GM23338 (cell line): ENCODE measurements at places on chromosomes 11 and 22. TPM values are rescaled to one million over a fixed set of nuclear protein-coding genes. Genes with fewer than 3 reads are reported as not detected.
A peak's percentile ranks its signal among the peaks of the same experiment; 100 is the strongest.

DNA sequence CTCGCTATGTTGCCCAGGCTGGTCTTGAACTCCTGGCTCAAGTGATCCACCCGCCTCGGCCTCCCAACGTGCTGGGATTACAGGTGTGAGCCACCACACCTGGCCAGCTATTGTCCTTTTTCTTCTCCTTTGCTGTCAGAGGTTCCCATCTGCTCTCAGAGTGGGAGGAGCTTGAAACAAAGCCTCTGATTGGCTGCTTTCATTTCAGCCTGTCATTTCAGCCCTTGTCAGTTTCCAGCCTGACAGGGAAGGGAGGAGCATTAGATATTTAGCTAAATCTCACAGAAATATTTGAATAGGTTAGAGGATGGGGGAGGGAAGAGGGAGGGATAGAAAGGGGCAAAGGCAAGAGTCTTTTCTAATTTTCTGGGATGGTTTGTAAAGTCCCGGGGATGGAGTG, 8.7 kb downstream of the SLC22A6 start:
- DNase-seq = peak; percentile 44

DNA sequence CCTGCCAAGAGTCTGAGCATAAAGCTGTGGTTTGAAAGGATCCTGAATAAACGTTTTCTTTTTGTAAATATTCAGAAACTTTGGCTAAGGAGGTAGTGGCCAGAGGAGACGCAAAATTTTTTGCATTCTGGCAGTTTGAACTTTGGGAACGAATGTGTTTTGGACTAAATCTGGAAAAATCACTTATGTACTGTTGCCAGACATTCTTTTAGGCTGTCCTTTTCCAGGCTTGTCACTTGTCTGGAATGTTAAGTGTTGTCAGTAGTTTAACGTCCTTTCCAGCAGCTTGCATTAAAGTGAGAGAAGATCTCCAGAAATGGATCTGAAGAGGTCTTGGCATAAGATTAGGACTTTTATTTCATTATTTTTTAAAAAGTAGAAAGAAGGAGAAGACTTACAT, 18.5 kb downstream of the SPECC1L start:
- no peak for DNase-seq

- DNase-seq = no peak
Measured at GRCh38 chr22:42431401-42432019, 693 bp downstream of the NFAM1 start.

DNA sequence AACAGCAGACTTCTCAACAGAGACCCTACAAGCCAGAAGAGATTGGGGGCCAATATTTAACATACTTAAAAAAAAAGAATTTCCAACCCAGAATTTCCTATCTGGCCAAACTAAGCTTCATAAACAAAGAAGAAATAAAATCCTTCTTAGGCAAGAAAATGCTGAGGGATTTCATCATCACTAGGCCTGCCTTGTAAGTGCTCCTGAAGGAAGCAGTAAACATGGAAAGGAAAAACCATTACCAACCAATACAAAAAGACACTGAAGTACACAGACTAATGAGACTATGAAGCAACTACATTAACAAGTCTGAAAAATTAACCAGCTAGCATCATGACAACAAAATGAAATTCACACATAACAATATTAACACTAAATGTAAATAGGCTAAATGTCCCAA, 947.9 kb upstream of the CHORDC1 start:
- DNase-seq = no peak

- DNase-seq = no peak
Measured at GRCh38 chr11:77510851-77511250, 37.0 kb upstream of the PAK1 start.

- DNase-seq = no peak
Measured at GRCh38 chr11:71476926-71477640, 24.1 kb downstream of the NADSYN1 start.

DNA sequence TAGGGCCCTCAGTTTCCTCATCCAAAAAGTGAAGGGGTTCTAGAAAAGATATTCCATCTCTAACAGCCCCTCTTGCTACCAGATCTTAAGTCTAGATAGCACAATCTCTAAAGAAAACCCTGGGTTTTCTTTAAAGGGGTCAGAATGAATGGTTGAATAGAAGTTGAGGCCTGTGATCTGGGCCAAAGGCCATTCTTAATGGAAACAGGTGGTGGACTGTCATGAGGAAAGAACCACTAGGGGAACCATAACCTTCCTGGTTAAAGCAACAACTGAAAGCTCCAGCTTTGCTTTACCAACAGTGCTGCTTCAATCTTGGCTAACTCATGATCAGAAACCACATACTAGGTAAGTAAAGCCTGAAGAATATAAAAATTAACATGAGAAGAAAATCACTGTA, 1.8 kb downstream of the CELF1 start:
- peak; percentile 62 for DNase-seq

GRCh38 chr11:110508786-110509185, 79.0 kb downstream of the FDX1 start:
- DNase-seq = no peak

GRCh38 chr22:46462726-46463371, 74.6 kb downstream of the CELSR1 start:
- no peak for DNase-seq

DNA sequence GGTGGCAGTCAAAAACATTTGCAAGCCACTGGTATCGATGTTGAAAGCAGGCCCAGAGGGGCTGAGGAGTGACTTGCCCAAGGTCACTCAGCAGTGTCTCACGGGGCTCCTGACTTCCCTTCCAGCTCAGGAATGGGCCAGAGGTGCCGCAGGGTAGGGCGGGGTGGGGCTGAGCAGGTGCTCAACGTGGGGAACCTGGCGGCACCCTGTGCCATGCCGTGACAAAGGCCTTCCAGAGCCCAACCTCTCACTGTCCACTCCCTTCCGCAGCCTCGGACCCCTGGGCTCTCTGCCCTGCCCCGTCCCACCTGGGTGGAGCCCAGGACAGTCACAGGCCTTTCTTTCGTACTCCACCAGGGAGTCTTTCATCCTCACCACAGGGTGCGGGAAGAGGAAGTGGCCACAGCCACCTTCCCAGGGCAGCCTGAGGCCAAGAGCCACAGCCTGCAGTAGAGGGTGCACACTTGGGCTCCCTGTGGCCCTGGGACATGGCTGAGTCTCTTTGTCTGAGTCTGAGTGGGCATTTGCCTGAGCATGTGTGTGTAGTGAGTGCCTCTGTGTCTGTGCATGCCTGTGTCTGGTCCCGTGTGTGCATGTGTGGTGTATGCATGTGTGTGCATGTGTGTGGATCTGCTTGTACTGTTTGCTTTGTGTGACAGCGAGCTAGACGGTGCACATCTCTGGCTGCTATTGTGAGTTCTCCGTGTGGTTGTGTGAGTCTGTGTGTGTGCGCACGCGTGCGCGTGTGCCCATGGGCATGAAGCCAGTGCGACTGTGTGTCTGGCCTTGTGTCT, 6.0 kb upstream of the LIF start:
- DNase-seq = peak; percentile 47

DNA sequence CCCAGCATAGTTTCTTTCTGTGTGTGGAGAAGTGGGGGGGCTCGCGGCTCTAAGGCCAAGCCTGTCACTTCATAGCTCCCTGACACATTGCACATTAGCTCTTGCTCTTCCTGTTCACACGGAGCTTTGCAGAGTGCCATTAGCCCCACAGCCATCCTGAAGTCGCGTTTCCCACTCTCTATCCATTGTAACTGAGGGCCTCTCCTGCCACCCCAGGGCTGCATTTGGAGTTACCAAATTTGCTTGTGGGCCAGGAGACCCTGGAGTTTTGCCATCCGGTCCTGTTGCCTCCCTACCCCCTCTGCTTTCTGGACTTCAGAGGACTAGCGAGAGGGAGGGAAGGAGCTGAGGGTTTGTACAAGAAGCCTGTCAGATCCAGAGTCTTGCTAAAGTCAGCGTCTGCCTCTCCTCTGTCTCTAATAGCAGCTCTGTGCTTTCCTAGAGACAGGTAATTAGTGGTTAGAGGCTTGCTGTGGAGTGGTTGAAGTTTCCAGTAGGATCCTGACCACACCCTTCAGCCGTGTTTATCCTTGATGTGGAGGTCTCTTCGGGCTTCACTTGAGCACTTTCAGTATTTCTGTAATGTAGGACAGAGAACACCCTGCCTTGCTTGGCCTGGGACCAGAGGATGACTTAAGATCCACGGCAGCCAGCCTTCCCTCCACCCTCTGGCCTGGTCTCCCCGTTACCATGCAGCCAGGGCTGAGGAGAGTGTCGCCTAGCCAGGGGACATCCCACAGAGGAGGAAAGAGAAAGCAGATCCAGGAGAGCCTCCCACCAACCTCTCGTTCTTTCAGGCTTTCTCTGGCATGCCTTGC, 14.1 kb downstream of the DCPS start:
- no peak for DNase-seq

DNA sequence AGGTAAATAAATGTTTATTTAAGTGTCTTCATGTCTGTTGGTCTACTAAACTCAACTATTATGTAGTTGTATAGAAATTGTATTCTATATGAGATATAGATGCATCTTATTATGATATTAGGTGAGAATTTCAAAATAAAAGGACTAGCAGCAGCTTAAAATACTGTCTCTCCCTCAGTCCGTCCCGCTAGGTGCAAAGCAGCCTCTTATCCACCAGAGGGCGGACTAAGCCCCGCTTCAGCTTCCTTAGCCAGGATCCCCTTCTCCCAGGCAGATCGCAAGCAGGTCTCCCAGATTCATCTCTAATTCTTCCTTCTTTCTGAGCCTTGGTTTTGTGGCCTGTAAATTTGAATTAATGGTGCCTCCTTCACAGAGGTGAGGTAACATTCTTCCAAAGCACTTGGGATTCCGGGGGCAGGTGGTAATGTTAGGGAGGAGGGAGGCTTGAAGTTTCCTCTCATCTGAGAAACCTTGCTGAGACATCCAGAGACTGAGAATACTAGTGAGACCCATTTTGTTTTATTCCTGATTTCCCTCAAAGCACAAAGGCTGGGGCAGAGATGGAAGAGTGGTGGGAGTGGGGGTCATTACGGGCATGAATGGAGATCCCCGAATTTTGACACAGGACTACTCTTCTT, 13.5 kb upstream of the INSC start:
- DNase-seq = peak; percentile 82

DNA sequence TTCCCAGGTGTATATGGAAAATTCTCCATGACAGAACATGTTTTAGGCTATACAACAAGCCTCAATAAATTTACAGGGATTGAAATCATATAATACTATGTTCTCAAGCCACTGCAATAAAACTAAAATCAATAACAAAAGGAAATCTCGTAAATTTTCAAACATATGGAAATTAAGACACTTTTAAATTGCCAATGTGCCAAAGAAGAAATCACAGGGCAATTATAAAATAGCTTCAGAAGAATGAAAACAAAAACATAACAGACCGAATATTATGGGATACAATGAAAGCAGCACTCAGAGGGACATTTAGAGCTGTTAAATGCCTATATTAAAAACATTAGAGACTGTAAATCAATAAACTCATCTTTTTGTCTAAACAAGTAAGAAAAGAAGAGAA, 555.7 kb upstream of the B3GAT1 start:
- DNase-seq = no peak

DNA sequence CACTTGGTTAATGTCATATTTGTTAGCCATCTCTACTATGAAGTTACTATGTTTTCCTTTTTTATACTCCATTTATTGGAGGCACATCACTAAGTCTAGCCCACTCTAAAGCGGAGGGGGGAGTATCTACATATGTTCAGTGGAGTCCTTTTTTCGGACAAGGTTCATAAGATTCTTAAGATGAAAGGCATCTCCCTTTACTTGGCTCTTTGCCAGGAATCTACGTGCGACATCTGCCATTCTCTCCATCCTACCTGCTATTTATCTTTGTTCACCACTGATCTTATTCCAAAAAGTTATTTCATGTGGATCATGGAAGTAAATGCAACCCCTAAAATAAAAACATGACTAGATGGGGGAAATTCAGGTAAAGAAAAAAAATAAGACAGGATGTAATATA, 77.4 kb upstream of the YWHAH start:
- DNase-seq = no peak

DNA sequence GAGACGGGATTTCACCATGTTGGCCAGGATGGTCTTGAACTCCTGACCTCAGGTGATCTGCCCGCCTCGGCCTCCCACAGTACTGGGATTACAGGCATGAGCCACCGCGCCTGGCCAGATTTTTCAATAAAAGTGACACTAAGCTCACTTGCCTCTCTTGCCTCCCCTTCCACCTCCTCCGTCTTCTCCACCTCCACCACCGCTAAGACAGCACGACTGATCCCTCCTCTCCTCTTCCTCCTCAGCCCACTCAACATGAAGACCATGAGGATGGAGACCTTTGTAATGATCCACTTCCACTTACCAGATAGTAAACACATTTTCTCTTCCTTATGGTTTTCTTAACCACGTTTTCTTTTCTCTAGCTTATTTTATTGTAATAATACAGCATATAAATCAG, 14.2 kb downstream of the CERK start:
- DNase-seq = no peak

- DNase-seq = no peak
Measured at GRCh38 chr11:93476796-93477195, 66.4 kb downstream of the SMCO4 start.

- peak; percentile 48 for DNase-seq
Measured at GRCh38 chr22:42743501-42743991, 22.9 kb upstream of the A4GALT start.

DNA sequence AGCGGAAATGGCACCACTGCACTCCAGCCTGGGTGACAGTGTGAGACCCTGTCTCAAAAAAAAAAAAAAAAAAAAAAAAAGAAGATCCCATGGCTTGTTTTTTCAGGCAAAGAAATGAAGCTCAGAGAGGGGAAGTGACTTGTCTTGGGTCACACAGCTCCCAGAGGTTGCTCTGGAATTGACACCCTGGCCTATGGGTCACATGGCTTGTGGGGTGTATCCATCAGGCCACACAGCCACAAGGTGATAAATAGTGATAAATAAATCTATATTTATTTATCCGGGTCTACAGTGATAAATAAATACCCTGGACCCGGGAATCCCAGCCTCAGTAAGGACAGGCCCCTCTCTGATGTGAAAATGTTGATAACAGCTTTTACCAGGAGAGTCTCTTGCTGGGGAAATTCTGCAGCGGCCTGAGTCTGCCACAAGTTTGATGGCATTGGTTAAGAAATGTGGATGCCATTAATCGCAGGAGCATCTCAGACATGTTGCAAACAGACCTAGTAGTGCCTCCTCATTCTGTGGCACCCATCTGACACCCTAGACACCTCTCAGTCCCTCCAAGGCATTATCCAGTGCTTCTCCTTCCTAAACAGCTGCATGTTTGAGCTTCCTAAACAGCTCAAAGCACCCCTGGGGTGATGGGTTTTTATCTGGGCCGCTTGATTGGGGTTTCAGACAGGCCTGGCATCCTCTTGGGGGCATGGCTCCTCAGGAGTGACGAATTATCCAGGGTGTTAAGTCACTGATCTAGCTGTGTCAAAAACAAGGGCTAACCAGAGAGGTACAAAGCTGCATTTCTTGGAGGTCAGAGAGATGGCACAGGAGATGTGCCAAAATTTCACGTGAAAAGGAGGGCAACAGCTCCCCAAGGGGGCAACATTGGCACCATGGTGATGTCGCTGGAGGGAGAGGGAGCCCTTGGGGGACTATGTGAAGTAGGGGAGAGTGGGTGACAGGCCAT, 1.9 kb upstream of the EMID1 start:
- no peak for DNase-seq

- peak; percentile 24 for DNase-seq
Measured at GRCh38 chr11:2690596-2691354, 9.0 kb downstream of the KCNQ1OT1 start.

GRCh38 chr11:91967026-91967690, 257.5 kb upstream of the FAT3 start:
- no peak for DNase-seq

The CRELD2 gene
- 34.4 and 35.7 TPM in 2 replicates for total RNA-seq

The RPS3 gene
- total RNA-seq = 1,200 and 1,745 TPM in 2 replicates

The HTR3A gene
- 8.1 and 9.7 TPM in 2 replicates for total RNA-seq

The MRGPRE gene
- total RNA-seq = not detected in 2 replicates

The VPREB3 gene
- not detected in 2 replicates for total RNA-seq
